Thoracic aorta (tissue), 2 donors: ENCODE measurements at places on chromosomes 13 and 19.
A peak's percentile ranks its signal among the peaks of the same experiment; 100 is the strongest.

DNA sequence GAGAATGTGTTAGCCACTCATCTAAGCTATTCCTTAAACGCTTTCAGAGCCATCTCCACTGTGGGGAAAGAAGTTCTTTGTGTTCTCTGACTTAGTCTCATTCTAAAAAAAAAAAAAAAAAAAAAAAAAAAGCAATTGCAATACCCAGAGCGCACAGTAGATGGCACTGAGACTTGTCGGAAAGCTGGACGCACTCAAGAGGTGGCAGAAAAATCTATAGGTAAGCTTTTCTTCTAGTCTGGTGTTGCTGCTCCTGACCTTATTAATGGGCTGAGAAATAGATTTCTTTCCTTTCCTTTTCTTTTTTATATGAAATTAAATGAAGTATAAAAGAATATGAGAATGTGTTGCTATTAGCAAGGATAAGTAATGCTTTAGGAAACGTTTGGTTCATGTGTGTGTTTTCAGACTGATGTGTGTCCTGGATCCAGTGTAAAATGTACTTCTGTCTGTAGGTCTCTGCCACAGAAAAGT is 4.7 kb upstream of the GJB2 start:
- DNase-seq = no peak

DNA sequence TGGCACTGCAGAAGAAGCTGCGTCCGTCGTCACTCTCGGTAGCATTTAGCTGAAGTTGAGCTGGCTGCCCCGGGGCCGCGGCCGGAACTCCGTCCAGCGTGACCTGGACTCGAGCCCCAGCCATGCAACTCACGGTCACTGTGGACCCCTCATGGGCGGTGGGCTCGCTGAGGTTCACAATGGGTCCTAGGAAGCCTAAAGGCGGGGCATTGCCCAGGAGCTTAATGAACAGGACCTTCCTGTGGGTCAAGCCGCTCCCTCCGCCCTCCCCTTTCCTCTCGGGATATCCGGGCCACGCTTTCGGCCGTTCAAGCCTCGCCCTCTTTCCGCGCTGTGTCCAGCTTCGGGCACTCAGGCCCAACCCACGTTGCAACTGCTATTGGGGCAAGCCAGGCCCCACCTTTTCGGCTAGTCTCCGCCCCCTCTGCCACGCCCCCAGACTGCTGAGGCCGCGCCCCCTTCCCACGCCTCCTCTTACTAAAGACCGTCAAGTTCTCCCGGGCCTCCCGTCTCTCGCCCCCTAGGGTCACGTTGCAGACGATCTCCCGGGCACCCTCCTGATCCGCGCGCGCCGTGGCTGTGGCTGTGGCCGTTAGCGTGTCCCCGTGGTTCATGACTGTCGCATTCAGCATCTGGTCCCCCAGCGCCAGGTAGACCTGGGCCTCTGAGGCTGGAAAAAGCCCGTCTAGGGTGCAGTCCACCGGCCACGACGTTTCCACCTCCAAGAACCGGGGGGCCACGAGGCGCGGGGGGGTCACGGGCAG is 1.4 kb upstream of the RAVER1 start:
- DNase-seq = peak; percentile 82

GRCh38 chr19:10417541-10418234 is 2.6 kb upstream of the PDE4A start:
- DNase-seq = no peak

DNA sequence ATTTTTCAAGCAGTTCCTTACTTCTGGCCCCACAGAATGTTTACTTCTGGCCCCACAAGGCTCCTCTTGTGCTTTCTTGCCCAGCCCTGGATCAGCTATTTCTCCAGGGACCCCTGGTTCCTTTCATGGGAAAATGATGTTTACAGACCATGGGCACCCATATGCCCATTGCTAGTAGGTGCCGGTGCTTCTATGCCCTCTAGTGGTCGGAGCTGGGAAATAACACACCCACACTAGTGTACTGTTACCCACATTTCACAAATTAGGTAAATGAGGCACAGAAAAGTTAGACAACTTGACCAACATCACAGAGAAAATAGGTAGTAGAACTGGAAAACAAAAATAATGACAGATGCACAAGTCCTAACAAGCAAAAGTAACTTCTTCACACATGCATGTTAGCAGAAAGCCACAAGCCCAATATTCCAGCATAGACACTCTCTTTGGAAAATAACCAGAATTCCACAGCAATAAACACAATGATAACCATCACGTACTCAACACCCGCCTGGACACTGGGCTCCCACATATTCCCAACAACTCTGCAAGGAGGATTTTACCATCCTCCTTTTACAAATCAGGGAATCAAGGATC is 1.3 kb upstream of the CEACAM6 start:
- no peak for DNase-seq

DNA sequence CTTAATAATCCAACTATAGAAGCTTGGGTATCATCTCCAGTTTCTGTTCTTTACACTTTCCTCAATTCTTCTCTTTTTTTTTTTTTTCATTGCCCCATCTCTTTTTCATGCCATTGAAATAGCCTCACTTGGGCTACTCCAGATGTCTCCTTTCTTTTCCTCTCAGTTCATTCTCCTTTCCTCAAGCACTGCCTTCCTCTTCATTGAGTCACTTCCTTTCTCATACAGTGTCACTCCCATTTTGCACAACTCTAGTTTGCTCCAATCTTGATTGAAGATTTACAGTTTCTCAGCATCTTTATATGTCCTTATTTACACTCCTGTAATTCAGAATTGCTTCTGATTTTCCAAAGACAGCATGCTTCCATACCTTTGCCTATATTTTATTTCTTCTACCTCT is 61.3 kb downstream of the IPO5 start:
- DNase-seq = no peak

DNA sequence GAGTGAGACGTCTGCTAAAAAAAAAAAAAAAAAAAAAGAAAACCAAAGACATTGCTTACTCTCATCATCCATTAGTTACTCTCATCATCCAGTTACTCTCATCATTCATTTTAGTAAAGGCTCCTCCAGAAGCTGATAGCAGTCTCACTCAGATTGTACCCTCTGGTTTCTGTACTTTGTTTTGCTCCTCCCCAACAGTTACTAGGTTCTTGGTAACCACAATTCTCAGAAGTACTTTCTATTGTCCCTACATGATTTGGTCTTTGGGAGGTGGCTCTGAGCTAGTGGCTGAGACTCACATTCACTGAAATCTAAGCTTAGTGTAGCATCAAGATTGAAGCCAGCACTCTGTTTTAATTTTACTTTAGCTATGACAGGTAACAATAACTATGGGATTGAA is 14.3 kb downstream of the ERICH4 start:
- DNase-seq = no peak

DNA sequence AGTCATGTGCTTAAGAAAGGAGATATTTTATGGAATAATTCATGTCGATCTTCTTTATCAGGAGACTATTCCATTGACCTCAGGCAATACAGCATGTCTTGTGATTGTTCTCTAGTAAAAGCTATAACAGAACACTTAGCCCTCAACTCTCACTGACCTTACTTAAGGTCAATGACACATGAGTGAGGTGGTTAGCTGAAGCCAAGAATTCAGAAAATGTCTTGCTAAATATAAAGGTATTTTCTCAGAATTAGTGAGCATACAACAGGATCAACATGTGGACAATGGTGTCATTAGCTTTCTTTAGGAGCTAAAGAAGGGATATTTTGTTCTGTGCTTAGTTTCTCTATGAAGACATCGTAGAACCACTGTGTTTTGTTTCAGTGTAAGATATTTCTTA is 1730.4 kb upstream of the SLC10A2 start:
- DNase-seq = no peak

DNA sequence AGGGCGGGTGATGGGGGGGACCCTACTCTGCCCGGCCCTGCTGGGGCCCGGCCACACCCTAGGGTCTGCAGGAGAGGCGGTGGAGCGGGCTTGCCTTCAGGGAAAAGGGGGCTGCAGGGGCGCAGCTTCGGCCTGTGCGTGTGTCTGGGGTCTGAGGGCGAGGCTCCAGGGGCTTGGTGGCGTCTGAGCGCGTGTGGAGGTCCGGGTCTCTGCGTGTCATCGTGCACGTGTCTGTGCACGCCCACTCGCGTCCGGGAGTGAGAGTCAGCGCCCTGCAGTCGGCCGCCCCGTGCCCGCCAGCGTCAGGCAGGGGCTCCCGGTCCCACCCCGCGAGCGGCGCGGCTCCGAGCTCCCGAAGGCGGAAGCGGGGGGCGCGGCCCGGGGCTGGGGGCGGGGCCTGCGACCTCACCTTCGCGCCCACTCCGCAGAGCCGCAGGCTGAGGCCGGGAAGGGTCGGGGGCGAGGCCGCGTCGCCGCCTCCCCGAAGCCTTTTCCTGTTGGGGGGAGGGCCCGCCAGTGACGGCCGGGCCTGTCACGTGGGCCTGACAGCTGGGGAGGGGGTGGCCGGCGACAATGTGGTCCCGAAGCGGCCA is at the start of gene ARHGAP45:
Gene ARHGAP45 (plus strand): TSS at position 420 of the 593 bp plus-strand sequence. CDS start 239 bp downstream, outside the sequence.
- no peak for DNase-seq

DNA sequence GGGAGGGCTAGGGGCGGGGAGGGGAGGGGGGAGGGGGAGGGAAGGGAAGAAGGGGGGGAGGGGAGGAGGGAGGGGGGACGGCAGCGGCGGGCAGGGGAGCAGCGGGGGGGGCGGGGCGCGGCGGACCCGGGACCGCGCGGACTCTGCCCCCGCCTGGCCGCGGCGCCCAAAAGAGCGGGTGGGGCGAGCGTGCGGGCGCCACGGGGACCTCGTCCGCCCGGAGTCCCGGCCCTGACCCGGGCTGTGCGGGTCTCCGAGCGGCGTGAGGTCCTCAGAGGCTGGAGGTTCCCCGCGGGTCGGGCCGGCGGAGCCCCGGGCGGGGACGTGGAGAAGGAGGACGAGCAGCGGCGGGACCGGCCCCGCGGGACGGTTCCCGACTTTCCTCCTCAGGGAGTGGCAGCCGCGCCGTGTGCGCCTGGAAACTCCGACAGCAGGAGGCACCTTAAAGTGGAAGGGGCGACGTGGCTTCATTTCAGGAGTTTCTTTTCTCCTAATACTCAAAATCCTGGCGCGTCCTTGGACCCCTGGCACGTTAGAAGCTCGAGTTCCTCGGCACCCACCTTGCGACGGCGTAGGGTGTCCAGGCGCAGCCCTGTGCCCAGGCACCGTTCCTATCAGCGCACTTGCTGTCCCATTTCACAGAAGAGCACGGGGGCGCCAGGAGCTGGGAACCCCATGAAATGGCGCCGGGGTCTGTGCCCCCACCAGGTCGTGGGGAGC is 518 bp upstream of the PLPP2 start:
- DNase-seq = no peak

DNA sequence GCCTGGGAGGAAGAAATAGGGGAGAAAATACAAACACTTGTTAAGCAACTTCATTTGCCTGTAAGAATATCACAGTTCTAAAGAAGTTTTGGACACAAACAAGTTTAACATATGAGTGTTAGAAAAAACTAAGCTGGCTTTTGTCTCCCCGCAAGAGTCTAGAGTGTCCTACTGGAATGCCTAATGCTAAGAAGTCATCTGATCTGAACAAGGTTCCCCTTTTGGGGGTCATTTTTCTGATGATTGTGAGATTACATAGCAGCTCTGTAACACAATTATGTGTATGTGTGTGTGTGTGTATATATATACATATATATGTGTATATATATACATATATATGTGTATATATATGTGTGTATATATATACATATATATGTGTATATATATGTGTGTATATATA is 12.7 kb downstream of the DNMT1 start:
- DNase-seq = no peak

- no peak for DNase-seq
These were observed 137.6 kb downstream of the FOXO1 start for GRCh38 chr13:40528881-40529280.

GRCh38 chr13:57138988-57139387 is 1.7 kb upstream of the PRR20A start:
- DNase-seq = no peak

- no peak for DNase-seq
These were observed 57.5 kb upstream of the KCTD4 start for GRCh38 chr13:45258334-45258675.

DNA sequence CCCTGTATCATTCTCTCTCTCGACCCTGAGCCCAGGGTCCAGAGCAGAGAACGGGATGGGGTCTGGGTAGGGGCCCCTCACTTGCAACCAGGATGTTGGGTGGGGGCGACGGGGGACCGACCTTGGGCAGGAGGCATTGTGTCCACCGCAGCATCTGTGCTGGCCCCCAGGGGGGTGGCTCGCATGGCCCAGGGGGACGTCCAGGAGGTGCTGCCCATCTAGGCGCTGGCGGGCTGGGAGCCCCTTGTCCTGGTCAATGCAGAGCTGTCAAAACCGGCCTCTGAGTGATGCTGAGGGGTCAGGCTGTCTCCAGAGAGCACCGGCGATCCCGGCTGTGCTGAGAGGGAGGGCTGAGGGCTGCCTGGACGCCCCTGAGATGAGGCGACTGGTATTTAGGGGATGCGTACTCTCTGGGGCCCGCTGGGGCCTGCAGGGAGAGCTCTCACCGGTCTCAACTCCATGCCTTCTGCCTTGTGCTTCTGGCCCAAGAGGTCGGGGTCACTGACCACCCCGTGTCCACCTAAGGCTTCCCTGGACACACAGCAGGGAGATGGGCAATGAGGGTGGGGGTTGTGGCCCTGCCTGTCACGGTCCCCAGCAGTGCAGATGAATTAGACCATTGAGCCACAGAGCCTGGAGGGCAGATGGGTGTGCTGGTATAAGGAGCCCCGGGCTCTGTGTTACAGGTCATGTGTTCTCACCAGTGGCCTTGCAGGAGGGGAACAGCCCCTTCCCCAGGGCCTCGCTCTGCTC is 8.6 kb downstream of the RPS9 start:
- DNase-seq = no peak

- DNase-seq = no peak
These were observed 41.3 kb downstream of the FLT3 start for GRCh38 chr13:28058866-28059613.

GRCh38 chr19:10378124-10378523 is 2.2 kb downstream of the TYK2 start:
- no peak for DNase-seq

DNA sequence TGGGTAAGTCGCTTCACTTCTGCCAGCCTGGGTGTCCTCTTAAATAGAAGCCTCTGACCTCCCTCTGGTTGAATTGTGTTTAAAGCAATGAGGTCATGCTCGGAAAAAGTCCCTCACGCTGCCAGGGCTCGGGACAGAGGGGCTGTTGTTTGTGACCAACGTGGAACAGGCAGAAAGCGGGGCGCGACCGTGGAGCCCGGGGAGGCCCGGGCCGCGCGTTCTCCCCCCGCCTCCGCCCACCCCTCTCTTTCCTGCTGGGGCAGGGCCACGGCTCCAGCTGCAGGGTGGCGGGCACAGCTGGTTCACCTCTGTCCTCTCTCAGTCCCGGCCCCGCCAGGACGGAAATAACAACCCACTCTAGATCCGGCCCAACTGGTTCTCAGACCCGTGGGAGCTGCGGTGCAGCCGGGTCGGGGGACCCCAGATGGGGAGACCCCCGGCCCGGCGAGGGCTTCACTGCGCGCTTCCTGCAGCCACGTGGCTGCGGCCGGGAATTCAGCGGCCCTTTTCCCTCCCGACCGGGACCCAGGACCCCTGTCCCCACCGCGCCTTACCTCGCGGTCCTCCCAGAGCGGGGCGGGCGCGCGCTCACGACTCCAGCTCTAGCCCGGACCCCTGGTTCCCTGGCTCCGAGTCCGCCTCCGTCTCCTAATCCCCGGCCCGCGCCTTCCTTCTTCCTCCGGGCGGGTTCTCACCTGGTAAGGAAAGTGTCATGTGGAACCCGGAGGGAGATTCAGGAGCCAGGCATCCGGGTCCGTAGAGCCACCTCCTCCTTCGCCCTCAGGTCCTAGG is 1.9 kb downstream of the CDC42EP5 start:
- DNase-seq = no peak
